ENCODE measurements at places on chromosomes 16 and 17.

DNA sequence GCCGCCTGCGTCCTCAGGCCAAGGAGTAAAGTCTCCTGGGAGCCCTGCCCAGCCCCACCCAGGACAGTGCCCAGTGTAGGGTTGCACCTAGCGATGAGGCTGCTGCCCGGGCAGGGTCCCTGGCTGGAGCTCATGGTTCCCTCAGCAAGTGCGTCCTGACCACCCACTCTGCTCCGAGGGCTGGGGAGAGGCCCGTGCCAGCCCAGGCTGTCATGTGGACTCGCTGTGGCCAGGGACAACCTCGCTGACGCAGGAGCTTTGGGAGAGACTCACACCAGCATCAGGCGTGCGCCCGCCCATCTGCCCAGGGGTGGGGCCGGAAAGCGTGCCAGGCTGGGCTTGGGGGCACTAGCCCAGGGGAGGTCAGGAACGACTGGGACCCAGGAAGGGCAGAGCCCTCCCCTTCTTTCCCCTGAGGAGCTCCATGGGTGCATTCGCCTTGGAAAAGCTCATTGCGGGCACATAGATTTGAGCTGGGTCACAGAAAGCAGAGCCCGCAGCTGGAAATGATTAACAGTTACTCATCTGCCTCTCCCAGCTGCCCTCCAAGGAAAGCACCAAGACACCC, 19.7 kb downstream of the DPEP1 start:
- no peak for DNase-seq

GRCh38 chr16:47045023-47045422, 71.5 kb upstream of the DNAJA2 start:
- DNase-seq = no peak

DNA sequence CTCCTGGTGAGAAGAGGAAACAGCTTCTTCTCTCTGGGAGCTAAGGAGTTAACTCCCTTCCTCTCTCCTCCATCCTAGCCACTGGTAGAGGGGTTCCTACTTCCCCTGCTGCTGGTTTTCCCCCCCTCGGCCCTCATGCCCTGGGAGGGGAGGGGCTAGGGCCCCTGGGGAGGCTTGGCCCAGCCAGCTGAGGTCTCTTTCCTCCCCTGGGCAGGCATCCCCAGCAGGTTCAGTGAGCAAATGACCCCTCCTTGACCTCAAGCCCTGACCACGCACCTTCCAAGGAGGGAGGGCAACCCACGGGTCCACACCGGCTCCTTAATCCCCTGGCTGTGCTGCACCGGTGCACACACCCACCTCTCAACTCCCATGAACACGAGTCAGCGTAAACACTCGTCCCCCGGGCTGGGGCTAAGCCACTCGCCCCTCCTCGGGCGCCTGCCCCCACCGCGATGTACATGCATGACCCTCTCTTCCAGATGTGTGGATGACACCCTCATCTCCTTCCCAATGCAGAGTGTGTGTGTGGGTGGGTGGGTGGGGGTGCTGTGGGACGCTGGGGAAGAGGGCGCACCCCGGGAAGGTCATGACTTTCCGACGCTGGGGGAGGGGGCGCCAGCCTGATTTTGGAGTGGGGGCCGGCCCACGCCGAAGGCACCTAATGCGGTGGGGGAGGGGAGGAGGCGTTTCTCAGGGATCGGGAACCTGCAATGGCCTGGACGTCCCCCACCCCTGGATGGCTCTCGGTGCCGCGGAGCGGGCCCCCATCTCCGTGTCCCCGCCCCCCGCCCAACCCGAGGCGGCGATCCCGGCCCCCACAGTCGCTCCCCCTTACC, 33.7 kb downstream of the SRCIN1 start:
- peak; percentile 43 for DNase-seq

DNA sequence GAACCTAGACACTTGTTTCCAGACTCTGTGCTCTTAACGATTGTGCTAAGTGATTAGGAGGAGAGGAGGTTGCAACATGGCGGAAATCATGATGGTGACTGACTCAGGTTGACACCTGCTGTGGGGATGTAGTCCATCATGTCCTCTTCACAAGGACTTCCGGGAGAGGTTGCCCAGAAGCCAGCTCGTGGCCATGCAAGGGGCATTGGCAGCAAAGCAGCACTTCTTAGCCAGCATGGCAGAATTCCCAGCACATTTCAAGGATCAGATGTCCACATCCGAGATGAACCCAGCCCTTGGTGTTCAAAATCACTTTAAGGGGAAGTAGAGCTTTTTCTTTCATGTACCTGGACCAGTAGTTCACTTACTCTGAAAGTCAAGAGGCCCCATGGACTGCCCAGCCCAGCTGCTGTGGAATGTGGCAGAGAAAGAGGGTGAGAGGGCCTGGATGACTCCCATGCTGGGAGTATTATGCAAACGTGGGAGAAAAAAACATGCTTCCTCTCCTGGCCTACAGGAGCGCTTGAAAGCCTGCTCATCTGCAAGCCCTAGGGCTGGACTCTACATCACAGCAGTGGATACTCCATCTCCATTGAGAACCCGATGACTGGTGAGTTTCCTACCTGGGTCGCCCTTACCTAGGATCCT, 65.5 kb downstream of the IRX6 start:
- no peak for DNase-seq

DNA sequence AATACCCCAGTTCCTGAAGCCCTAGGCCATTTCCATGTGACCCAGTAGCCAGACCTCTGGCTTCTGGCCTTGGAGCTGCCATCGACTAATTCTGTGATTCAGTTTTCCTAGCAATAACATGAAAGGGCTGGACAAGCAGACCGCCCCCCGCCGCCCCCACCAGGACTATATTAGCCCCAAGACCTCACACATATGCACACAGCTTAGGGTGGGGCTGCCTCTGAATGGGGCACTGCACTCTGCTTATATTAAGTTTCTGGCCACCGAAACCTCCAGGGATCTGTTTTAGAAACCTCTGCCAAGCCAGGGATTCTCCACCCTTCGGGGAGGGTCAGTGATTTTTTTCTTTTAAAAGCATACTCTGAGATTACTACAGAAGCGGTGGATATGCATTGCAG, 2.3 kb downstream of the RAB11FIP4 start:
- DNase-seq = no peak

DNA sequence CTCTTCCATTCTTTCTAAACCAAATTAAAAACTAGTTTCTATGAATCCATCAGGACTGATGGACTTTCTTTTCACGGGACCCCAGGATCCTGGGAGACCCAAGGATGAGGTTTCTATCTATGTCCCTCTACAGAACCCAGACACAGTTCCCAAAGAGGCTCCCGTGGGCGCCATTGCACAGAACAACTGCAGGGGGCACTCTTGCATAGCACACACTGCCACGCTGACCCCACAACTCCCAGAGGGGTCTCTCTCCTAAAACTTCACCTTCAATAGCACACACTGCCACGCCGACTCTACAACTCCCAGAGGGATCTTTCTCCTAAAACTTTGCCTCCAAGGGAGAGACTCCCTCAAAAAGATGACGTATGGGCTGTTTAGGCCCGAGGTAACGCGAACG, 9.0 kb downstream of the ABR start:
- no peak for DNase-seq

GRCh38 chr16:74867281-74867849, 92.7 kb upstream of the FA2H start:
- DNase-seq = no peak

- DNase-seq = no peak
Observed at GRCh38 chr16:79437764-79438751, 162.5 kb downstream of the MAF start.

GRCh38 chr16:85103114-85104079, 8.9 kb downstream of the CIBAR2 start:
- no peak for DNase-seq

- no peak for DNase-seq
Observed at GRCh38 chr17:67365738-67366192, 612 bp downstream of the PSMD12 start.

DNA sequence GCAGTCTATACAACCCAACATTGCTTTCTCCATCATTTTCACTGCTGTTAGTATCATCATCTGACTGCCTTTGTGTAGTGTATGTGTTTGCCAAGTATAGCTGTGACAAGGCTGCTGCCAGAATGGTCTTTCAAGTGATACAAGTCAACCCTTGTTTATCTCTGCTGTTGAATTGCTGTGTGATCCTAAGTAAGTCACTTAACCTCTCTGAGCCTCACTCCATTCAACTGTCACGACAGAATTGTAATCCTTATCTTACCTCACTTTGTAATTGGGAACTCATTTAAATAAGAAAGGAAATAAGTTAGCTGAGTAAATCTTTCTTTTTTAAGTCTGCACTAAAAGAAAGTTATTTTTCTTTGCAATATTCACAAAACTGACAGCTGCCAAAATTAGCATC, 340.6 kb downstream of the CA10 start:
- no peak for DNase-seq

GRCh38 chr17:41565338-41565737, 6.5 kb downstream of the KRT9 start:
- no peak for DNase-seq

- DNase-seq = no peak
Observed at GRCh38 chr16:12144355-12144754, 167.8 kb downstream of the SNX29 start.

DNA sequence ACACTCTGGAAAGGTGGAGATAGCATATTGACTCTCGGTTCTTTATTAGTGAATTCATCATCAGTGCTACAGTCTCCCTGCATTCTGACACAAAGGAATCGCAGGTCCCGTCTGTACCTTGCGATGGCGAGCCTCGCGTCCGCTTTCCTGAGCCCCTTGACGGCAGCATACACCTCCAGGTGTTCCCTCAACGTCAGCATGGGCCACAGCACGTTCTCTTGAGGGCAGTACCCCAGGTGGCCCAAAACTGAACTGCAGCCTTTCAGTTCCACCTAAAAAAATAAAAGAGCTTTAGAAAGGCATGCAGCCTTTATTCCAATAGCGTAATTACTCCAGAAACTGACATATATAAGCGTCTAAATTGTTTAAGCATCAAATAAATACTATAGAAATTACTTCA, 24.2 kb upstream of the ABCA9 start:
- no peak for DNase-seq

DNA sequence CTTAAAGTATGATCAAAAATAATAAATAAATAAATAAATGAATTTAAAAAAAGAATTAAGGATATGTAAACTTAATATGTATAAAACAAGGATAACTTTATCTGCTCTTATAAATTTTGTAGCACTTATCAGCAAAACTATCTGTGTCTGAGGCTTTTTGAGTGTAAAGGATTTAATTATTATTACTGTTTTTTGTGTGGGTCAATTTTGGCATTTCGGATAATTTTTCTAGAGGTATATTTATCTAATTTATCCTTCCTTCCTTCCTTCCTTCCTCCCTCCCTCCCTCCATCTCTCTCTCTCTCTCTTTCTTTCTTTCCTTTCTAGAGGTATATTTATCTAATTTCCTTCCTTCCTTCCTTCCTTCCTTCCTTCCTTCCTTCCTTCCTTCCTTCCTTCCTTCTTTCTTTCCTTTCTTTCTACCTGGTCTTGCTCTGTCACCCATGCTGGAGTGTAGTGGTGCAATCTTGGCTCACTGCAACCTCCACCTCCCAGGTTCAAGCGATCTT, 120.8 kb downstream of the ABCA8 start:
- no peak for DNase-seq

DNA sequence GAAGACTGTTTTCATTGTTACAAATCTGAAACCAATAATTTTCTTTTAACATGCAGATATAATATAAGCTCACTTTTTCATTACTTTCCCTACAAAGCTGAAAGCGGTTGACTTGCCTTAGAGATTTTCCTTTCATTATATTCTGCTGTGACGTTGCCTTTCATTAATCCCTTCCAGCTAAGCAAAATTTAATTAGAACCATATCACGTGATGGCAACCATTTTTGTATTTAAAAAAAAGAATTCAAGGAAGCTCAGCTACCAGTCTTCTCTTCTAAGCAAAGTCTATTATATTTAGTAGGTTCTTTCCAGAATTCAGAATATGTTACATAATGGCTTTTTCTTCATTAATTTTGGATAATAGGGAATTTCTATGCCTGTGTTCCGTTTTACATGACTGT, 186.5 kb downstream of the PRKCA start:
- no peak for DNase-seq

DNA sequence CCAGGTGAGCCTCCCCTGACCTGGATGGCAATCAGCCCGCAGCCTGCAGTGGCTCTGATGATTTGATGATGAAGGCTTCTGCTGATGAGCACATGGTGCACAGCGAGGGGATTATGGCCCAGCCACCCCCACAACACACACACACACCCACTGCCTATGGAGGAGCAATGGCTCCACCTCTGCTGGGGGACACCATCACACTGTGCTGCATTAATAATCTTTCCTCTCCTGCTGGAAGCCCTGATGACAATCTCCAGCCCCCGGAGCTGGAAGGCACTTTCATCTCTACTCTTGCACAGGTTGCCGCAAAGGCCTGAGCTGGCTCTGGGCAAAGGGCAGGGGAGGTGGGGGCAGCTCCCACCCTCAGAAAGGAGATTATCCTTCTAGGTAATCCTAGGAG, 79.9 kb downstream of the PLXDC1 start:
- no peak for DNase-seq

GRCh38 chr16:85675251-85675874, 13.4 kb downstream of the GINS2 start:
- no peak for DNase-seq

GRCh38 chr17:38454532-38454931, 26.3 kb downstream of the ARHGAP23 start:
- DNase-seq = no peak

DNA sequence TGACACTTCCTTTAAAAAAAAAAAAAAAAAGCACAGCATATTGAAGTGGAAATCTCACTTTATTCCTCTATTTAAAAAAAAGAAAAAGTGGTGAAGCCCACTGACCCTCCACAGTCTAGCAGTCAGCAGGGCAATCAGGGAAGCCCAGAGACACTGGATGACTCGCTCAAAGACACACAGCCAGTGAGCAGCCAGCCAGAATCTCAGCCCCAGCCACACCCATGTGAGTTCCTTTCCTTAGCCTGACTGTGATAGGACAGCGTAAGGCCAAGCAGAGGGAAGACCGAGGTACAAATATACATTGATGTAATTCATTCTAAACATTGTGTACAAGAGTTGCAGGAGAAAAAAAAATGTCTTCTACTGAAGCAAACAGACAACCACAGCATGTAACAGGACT, 22.5 kb downstream of the XPO6 start:
- DNase-seq = no peak

GRCh38 chr17:46935658-46936266, 12.8 kb downstream of the GOSR2 start:
- no peak for DNase-seq

DNA sequence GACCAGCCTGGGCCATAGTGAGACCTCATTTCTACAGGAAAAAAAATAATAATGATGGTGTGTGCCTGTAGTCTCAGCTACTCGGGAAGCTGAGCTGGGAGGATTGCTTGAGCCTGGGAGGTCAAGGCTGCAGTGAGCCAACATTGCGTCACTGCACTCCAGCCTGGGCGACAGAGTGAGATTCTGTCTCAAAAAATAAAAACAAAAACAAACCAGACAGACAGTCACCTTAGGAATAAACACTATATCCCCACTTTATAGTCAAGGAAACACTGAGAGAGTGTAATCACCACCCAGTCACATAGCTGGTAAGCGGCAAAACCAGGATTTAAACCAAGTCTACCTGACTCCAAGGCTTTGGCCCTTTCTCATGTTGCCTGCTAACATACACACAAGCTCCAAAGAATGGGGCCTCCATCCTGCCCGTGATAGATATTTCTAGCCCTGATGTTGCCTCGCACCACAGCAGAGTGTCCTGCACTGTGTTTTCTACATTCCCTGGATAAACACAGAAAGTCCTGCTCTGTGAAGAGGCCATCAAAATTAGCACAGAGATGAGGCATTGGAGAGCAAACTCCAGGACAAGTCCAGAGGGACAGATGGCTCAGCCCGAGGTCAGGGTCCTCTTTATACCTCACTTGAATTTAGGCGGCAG, 66.1 kb upstream of the SMURF2 start:
- DNase-seq = no peak

- no peak for DNase-seq
Observed at GRCh38 chr16:3028716-3029319, 5.0 kb downstream of the THOC6 start.
